Daoy (cell line): ENCODE measurements at places on chromosomes 16 and 17.

GRCh38 chr16:89495121-89495520, 4.8 kb upstream of the ANKRD11 start:
- no peak for DNase-seq

DNA sequence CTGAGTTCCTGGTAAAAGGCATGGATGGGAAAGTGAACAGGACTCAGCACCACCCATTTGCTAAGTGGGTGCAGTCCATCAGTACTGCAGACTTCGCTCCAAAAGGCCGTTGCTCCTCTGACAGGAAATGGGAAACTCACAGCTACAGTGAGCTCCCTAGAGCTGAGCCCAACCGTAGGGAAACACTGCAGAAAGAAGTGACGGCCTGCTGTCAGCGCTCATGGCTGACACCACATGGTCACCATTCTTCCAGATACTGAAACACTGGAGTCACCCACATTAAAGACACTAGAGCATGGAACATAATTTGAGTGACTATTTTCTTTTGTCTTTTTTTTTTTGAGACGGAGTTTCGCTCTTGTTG, 31.9 kb downstream of the UBE2O start:
- no peak for DNase-seq

GRCh38 chr17:5757314-5757907, 173.1 kb upstream of the NLRP1 start:
- no peak for DNase-seq

GRCh38 chr17:47695429-47696376, 1.7 kb downstream of the TBKBP1 start:
- no peak for DNase-seq

DNA sequence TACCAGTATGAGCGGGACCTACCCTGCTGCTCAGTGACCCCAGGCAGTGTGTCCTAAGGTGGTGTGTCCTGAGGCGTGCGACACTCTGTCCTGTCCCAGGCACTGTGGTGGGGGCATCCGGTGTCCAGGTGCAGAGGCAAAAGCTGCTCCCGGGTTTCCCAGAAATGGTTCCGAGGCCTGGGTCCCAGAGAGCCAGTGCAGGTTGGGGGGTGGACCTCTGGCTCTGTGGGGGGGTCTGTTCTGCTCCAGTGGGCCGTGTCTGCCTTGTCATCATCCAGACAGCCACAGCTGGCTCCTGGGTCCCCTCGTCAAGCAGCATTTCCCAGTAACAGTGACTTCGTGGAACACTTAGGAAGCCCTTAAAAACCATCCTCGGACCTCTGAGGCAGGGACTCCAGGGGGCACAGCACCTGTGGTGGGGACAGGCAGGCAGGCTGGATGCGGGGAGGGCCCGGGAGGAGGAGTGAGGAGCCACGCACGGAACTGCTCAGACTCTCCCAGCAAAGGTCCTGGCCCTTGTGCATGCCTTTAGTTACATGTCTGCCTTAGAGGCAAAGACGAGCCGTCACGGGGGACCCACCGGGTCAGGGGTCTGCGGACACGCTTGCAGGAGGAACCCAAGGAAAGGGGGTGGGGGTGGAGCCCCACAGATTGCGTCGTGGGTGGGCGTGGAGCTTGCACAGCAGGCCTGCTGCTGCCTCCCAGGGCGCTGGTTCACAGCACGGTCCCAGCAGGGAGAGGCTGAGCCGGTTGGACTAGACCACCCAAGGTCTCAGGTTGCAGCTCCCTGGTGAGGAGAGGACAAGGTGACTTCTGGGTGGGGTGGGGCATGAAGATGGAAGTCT, 5.6 kb downstream of the SLC16A3 start:
- no peak for DNase-seq
